ENCODE measurements at places on chromosomes 2 and 18.
A peak's percentile ranks its signal among the peaks of the same experiment; 100 is the strongest.

DNA sequence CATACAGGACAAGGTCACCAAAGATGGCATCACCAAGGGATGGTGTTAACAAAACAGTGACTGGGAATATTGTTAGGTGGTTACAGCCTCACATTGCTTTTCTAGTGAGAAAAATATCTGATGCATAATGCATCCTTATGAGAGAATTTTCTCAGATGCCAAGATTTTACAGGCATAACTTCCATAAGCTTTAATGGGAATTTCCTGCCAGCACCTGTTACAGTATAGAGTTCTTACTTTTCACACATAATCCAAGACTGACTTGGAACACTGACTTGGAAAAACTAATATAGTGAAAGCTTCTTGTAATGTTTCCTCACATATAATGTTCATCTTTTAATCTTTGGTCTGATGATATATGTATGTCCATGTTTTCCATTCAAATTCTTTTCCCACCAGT is 402.8 kb downstream of the ARHGAP15 start:
- no peak for DNase-seq

GRCh38 chr2:149082079-149082478 is 43.6 kb downstream of the LYPD6B start:
- DNase-seq: no peak

- DNase-seq: peak; percentile 64
These were observed 163.6 kb upstream of the RBMS1 start for GRCh38 chr2:160657196-160657595.

GRCh38 chr2:33581872-33582271 is 17.2 kb downstream of the FAM98A start:
- no peak for DNase-seq

GRCh38 chr2:232230560-232230959 is 148.0 kb upstream of the ALPP start:
- peak; percentile 53 for DNase-seq

GRCh38 chr2:71897137-71897480 is 250.6 kb downstream of the CYP26B1 start:
- DNase-seq: no peak

DNA sequence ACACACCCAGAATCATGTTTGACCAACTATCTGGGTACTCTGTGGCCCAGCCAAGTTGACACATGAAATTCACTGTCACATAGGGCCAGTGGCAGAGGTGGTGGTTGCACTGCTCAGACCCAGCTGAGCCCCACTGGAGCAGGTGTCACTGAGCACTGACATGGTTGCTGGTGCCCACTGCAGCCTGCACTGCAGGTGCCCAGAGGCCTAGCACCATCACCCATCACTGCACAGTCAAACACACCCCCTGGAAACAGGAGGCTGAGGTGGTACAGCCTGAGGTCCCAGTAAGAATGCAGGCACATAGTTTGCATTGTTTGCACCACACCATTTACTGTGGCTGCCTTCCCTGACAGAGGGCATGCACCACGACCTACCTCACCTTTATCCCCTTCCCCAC is 278.7 kb upstream of the MGAT5 start:
- no peak for DNase-seq

DNA sequence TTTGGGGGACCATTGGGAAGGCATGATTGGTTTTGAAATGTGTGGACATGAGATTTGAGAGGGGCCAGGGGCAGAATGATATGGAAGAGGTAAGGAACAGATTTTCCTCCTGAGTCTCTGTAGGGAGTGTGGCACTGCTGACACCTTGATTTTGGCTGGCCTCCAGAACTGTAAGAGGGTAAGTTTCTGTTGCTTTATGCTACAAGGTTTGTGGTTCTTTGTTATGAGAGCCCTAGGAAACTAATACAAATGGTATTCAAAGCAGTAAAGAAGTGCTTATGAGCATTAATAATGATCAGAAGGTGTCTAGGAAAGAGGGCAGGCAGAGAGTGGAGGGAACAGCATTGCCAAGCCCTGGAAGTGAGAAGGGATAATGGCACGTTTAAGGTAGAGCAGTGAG is 574.3 kb upstream of the NXPH2 start:
- DNase-seq: no peak

DNA sequence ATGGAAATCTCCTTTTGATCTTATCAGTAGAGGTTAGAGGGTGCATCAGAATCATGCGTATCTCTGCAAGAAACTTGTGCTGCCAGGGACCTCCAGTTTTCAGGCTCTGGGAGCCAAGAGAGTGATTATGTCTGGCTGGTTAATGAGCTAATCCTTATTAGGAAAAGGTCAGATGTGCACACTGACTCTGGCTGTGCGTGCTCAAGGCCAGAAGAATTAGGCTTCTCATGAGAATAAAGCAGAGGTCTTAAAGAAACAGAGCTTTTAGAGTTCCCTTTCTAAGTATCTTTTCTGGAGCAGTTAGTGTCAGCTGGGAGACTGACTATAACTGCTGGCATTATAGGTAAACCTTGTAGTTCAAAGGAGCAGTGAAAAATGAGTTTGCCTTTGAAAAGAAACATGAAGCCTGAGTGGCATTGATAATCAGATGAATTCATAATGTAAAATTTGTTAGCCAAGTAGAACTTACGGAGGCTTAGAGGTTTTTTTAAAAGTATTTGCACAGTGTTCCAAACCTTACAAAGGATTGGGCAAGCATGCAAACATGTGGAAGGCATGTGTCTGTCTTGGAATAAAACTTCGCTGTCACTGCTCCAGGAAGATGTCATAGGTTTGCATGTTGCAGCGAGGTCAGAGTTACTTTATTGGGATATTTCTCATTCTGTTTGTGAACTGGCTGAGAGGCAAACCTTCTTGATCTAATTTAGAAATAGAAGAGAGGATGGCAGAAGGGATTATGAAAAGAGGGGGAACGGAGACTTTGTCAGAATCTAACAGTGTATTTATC is 151.7 kb downstream of the ARHGAP28 start:
- DNase-seq: peak; percentile 14

- DNase-seq: no peak
These were observed 66.8 kb upstream of the RIOK3 start for GRCh38 chr18:23386317-23386716.

- no peak for DNase-seq
These were observed 68.7 kb downstream of the DIS3L2 start for GRCh38 chr2:232030229-232030628.

DNA sequence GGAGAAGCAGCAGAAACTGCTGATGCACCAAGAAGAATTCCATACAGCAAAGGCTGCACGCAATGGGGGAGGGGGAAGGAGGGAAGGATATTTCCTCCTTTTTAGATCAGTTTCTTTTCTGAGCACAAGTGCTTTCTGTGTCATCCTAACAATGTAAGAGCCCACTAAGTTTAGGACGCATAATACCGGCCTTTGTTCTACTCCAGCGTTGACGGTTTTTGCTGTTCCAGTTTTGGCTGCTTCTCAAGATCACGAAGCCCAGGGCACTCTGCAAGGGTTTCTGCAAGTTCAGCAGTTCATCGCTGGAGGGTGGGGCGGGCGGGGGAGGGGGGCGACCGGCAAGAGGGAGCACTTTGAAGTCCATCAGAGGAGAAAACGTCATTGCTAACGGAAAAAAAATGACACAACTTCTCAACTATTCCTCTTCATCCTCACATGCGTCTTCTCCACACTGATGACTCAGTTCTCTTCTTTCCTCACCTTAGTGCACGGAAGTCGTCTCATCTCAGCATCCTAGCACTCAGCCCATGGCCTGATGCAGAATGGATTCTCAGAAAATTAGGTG is 8.7 kb downstream of the FAM178B start:
- peak; percentile 66 for DNase-seq

GRCh38 chr2:65357959-65358294 is 74.5 kb downstream of the SPRED2 start:
- peak; percentile 50 for DNase-seq

DNA sequence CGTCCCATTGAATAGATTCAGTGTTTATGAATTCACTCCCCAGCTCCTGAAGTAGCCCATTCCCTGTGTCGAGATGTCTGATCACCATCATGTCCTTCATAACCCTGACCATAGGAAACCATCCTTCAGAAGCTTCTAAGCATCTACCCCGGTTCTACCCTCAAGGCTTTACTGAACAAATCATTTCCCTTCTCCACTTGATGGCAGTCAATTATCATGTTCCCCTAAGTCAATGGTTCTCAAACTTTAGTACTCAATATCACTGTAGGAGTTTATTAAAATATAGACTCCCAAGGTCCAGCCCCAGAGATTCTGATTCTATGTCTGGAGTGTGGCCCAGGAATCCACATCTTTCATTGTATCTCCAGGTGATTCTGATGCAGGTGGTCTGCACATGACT is 228.4 kb upstream of the SP5 start:
- no peak for DNase-seq

- DNase-seq: peak; percentile 79
These were observed 111.4 kb downstream of the NFATC1 start for GRCh38 chr18:79507076-79507545.

- no peak for DNase-seq
These were observed 173.4 kb downstream of the EIPR1 start for GRCh38 chr2:3204031-3204821.

Data from GM23248 (cell line).